ENCODE measurements at places on chromosomes 4 and X.

DNA sequence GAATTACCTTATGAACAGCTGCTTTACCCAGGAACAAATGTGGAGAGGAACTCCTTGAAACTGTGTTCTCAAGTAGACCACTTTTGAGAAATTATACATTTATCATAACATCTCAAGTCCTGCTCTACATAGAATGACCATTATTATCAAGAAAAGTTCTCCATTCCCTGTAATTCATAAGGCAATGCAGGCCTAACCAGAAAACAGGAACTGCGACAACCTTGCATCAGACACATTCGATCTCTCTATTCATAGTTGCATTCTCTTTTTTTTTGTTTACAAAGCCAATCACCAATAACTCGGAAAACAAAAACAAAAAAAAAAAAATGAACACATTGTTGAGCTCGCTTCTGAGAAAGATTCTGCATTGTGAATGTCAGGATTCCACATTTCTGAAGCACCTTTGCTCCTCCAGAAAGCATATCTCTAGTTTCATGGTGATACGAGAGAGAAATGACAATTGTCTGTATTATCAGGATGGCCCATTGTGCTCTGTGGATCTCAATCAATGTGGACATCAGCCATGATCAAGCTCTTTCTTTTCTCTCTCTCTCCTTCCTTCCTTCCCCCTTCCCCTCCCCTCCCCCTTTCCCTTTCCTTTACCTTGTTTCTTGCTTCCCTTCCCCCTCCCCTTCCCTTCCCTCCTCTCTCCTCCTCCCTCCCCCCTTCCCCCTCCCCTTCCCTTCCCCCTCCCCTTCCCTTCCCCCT is 32.4 kb upstream of the CD99 start:
- no peak for DNase-seq

DNA sequence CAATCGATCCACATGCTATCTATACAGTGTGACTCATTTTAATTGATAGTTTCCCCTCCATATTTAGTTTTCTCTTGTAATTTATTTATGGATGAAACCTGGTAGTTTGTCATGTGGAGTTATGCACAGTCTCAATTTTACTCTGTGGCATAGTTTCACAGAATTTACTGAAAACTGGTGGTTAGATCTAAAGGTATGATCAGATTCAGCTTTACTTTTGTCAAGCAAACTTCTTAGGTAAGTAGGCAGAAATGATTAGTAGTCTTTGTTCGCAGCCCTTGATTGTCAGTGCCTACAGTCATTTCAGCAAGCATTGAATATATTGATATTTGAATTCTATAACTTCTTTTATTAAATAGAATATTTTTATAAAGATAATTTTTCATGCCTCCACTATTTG is 2.5 kb downstream of the ADD1 start:
- DNase-seq, result no peak

GRCh38 chr4:111812114-111812513 is 333.1 kb upstream of the FAM241A start:
- DNase-seq, result no peak

GRCh38 chr4:11904846-11905739 is 476.4 kb upstream of the HS3ST1 start:
- no peak for DNase-seq

DNA sequence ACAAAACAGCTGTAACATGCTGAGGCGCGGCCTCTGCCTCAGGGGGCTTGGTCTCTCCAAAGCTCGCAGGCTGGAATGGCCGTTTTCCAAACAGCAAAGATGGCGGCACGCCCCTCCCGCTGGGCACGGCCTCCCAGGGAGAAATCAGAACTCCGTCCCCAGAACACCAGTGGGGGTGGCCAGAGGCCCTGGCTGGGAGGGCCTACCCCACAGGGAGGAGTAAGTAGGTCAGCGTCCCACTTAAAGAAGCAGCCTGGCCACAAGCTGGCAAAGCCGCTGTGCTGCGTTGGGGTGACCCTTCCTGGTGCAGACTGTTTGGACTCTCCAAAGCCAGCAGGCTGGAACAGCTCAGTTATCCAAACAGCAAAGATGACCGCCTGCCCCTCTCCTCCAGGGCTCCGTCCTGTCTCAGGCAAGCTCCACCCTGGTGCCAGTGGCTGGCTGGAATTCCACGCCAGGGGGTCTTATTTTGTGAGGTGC is 862.8 kb downstream of the TRIML1 start:
- DNase-seq, result no peak
